Naive thymus-derived CD8-positive, alpha-beta T cell (primary cell): ENCODE measurements at places on chromosomes 1 and 21. TPM values are rescaled to one million over a fixed set of nuclear protein-coding genes. Genes with fewer than 3 reads are reported as not detected.

MAN1A2 gene
- 60.3 TPM for total RNA-seq

- DNase-seq, result no peak
These were observed 15.5 kb downstream of the SSBP3 start for GRCh38 chr1:54390655-54391054.

- DNase-seq, result no peak
These were observed 64.1 kb downstream of the TIAM1 start for GRCh38 chr21:31279986-31280385.

- no peak for DNase-seq
These were observed 25.9 kb upstream of the RCAN1 start for GRCh38 chr21:34640858-34641257.

DNA sequence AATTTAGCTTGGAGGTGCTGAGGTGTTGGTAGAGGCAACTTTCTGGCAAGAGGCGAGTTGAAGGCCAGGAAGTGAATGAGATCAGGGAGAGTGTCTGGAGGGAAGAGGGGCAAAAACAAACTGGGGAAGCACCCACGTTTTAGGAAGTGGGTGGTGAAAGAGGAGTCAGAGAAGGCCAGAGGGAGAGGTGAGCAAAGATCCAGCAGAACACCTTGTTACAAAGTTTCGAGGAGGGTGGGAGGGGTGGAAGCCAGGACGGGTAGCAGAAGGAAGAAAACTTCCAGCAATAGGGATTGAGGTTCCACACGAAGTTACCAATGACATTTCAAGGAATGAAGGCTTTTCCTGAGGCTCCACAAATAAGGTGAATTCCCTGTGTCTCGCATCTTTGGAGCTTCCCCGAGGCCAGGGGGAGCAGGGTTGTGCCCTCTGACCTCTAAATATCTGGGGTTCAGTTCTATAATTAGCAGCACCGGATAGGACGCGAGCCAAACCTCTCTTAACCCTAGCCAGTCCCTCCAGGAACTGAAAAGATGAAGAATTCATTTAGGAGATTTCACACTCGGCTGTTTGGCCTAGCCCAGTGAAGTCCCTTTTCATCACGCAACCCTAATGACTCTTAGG is 578 bp upstream of the SESN2 start:
- DNase-seq, result no peak

MIXL1 gene
- not detected for total RNA-seq

CHI3L2 gene
- total RNA-seq, result 6.5 TPM

DNA sequence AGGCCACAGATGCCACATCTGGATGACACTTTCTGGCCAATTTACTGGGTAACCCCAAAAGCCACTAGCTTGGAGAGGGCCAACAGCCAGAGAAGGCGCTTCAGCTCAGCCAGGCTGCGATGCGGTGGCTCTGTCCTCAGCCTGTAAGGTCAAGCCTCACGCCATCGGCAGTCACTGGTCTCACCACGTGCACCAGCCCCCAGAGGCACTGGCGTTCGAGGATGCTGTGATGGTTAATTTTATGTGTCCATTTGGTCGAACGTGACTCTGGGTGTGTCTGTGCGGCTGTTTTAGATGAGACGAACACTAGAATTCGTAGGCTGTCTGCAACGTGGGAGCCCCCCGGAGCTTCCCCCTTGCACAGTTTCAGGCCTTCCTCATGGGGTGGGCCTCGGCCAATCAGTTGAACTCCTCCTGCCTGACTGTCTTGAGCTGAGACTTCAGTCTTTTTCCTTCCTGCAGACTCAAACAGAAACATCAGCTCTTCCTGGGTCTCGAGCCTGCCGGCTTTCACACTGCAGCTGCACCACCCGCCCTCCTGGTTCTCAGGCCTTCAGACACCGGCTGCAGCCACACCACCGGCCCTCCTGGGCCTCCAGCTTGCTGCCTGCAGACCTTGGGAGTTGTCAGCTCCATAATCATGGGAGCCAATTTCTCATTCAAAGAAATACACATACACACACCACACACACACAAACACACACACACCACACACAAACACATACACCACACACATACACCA is 41.6 kb upstream of the SLC45A1 start:
- DNase-seq, result no peak

DNA sequence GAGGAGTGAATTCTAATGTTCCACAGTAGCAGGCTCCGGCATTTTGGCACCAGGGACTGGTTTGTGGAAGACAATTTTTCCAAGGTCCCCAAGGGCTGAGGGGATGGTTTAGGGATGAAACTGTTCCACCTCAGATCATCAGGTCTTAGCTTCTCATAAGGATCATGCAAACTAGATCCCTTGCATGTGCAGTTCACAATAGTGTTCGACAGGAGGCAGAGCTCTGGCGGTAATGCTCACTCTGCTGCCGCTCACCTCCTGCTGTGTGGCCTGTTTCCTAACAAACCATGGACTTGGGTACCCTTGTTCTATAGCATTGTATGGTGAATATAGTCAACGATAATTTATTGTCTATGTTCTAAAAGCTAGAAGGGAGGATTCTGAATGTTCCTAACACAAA is 16.6 kb downstream of the CRNN start:
- no peak for DNase-seq

DNA sequence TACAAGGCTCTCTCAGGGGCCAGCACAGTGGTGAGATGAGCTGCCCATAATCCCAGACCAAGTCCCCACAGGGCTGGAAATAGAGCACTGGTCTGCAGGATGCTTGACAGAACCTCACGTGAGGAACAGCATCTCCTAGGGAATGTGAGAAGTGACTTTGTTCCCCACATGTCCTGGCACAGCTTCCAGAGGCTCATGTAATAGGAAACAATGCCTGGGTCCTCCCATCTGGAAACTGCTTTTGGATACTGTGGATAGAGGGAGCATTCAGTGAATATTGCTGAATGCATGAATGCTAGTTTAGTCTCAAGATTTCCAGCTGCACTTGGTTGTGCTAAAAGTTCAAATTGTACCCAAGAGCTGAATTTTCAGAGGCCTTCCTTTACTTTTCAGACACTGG is 146.2 kb downstream of the TNR start:
- no peak for DNase-seq

DNA sequence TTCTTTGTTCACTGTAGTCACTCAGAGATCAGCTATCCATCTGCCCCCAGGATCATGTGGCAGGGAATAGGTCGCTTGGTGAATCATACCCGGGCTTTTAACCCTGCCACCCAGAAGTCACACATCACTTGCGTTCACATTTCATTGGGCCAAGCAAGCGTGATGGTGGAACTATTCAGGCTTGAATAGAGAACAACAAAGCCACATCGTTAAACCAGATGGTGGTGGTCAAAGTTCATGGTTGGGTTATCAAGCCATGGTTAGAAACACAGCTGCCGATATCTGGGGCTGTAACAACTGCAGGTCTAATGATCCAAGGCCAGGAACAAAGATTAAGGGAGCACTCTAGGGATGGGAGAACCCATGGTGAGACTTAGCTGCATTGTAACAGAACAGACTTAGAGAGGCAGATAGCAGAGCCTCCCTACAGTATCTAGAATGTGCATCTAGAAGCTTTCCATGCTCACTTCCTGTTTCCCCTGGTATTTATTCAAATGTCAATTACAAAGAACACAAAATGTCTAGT is 40.0 kb upstream of the PTPRC start:
- DNase-seq, result no peak

DNA sequence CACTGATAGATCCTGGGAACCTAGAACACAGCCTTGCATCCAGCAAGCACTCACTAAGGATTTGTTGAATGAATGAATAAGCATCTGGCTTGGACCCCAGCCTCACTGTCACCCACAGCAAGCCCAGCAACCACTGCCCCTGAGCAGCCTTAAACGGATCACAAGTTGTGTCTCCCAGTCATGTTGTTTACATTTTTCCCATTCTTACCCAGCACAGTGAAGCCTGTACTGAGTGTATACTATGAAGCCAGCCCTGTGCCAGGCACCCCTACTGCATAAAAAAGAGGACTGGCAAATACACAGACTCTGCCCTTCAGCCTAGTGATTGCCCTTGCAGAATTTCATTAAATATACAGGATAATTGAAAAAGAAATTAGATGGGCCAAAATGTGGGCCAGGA is 30.2 kb downstream of the RRAGC start:
- no peak for DNase-seq

- no peak for DNase-seq
These were observed 85.1 kb downstream of the ZZZ3 start for GRCh38 chr1:77597310-77597709.

GJB3 gene
- not detected for total RNA-seq

CYP4A22 gene
- total RNA-seq, result not detected

GRCh38 chr1:36829961-36830360 is 204.4 kb downstream of the GRIK3 start:
- DNase-seq, result no peak

- no peak for DNase-seq
These were observed 43.6 kb upstream of the ESRRG start for GRCh38 chr1:216766633-216767327.

- no peak for DNase-seq
These were observed 561.1 kb upstream of the ZP4 start for GRCh38 chr1:238451781-238452310.

C1orf141 gene
- total RNA-seq, result not detected

HORMAD1 gene
- total RNA-seq, result 0.74 TPM

DNA sequence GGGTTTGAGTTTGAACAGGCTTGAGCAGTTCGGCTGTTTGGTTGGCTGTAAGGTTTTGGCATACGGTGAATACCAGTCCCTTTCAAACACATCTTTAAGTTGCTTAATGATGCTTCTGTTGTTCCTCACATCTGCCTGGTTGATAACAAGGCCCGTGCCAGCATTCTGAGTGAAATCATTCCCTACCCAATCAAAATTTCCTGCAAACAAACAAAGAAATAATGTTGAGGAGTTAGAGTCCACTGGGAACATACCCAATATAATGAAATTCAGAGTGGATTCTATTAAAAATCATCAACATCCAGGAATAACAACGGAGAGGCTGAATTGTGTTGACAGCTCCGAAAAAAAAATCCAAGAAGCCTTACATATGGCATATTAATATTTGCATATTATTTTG is 91.0 kb upstream of the MAP1LC3C start:
- DNase-seq, result no peak
